T47D (cell line): ENCODE measurements at places on chromosomes 6 and 20.

DNA sequence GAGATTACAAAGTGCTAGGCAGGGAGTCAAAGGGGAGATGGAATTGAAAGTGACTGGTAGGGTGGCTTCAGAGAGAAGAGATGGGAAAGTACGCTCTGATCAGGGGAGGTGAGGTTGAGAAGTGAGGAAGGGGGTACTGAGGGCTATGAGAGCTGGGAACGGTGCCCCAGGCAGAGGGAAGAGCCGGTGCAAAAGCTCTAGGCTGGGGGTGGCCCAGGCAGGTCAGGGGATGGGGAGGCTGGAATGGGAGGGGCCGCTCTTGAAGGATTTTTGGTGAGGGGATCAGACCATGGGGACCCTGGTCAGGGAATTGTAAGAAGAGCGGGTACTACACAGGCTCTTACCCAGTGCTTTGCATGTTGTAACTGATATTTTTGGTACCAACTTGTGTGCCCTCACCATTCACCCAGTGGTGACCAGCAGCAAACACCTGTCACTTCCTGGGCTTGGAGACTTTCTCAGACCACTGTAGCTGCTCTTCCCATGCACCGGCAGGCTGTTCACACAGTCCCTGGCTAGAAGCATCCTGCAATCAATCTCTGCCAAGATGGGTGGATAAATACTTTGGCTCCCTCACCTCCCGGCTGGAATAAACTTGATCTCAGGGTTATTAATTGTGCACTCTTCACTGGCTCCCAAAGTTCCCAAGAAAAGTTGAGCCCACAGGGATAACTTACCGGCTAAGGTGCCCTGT, 24.0 kb downstream of the PCK1 start:
- DNase-seq = no peak

- no peak for DNase-seq
These were observed 266.3 kb downstream of the EPM2A start for GRCh38 chr6:145469021-145469420.

GRCh38 chr20:45105317-45105716, 4.4 kb upstream of the KCNS1 start:
- DNase-seq = peak; percentile 23

DNA sequence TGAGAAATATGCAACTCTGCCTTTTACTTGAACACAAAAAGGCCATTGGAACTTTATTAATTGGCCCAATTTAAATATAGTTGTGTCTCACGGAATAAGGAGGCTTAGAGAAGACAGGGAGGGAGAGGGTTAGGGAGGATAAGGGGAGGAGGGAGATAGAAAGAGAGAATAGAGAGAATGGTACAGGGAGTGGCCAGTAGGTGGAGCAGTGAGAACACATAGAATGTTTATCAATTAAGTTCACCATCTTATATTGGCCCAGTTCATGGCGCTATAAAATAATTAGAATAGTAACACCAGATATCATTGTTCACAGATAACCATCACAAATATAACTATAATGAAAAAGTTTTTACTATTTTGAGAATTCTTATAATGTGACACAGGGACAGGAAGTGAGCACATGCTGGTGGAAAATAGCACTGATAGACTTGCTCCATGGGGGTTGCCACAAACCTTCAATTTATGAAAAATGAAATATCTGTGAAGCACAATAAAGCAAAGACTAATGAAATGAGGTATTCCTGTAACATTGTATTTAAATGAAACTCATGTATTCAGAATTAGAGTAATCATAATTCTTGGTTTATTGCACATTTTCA, 374.1 kb upstream of the MANEA start:
- DNase-seq = peak; percentile 0

DNA sequence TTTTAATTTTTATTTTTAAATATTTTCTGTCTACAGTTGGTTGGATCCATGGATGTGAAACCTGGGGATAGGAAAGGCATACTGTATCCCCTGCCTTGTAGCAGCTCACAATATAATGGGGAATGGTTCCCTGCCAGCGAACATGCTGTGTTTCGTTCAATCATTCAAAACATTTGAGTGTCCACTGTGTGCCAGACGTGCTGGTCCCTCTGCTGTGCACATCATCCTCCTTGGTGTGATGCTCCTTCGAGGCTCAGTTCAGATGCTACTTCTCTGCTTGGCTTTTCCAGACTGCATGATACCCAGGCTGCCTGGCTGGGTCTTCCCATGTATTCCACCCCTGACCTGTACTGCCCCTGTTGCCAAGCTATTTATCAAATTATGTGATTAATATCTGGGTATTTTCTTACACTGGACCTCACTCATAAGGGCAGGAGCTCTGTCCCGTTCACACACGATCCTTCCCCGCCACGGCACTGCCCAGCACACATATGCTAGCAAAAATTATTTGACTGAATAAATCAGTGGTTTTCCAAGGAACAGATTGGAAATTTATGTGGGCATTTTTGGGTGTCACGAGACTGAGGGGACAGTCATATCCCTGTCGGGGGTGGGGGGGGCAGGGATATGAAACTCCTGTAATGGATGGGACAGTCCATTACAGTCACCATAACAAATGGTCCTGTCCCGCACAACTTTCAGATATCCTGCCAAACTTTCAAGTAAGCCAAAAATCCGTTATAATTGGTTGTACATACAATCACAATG, 4.9 kb downstream of the SDCBP2 start:
- DNase-seq = no peak
